ENCODE measurements at places on chromosomes 2 and 18.

DNA sequence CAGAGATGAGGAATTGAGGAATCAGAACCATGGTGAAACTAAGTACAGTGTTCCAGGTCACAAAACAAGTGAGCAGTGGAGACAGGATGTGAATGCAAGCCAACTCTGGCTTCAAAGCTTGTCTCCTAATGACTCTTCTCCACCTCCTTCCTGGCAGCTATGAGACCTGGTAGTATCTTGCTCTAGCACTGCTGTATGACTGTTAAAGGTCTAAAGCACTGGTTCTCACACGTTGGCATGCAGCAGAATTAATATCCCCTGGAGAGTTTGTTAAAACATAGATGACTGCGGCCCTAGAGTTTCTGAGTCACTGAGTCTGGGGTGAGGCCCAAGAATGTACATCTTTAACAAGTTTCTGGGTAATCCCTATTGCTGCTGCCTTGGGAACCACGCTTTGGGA, 63.3 kb downstream of the SUCLG1 start:
- DNase-seq, result no peak

DNA sequence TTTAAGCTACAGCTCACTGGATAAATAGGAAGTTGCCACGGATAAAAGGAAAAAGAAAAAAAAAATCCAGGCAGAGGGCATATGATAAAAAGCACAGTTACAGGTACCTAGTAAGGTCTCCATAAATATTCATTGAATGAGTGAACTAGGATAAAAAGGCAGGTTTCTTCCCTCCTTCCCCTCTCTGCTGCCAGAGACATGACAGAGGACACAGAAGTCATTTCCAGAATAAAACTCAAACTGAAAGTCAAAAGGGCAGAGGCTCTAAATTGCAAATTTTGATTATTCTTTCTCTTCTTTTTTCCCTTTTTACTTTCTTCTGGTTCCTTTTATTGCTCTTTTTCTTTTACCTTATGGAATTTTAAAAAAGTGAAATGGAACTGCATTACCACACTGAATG, 7.7 kb downstream of the CD302 start:
- DNase-seq, result no peak

DNA sequence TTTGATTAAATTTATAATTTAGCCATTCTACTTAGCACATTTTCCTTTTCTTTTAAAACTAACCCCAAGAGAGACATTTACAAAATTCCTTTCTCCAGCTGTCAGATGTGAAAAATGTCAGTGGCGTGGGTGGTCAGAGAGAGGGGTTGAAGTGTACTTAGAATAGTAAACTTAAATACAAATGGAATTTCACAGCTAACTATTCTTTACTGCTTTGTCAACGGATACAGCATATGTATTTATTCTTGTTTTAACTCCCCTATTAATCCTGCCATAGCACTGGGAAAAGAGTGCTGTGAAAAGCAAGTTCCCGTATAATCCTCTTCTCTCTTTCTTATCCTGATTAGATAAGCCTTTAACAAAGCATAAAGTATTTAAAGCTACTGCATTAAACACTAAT, 191.4 kb upstream of the CHAC2 start:
- no peak for DNase-seq

GRCh38 chr2:208130712-208131110, 1.1 kb upstream of the CRYGC start:
- DNase-seq, result no peak

DNA sequence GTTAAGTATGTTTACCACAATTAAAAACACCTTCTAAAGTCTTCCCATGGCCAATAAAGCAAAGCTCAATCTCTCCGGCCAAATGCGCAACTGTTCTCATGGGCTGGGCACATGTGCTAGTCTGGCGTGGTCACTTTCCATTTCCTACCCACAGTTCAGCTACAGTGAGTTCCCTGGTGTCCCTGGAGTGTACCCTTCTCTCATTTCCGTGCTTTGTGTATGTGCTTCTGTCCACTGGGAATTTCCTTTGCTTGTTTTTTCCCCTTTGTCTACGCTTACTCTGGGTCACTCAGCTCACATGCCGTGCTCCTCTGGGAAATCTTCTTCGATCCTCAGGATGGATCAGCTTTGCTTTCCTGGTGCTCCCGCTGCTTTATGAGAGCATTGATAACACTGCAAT, 69.6 kb upstream of the GYPC start:
- no peak for DNase-seq

DNA sequence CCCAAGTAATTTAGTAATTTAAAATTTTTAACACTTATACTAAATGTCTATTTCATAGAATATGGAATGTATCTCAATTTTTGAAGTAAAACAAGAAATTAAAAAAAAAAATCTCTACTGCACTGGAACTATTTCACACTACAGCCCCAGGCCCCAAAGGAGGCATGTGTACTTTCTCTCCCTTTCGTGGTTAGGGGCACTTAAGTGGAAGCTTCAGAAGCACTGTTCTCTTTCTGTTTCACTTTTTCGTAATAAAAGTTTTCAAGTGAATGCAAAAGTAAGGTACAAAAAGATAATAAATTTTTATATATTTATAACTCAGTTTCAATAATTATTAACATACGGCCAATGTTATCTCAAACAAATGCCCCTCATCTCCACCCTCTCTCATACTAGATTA, 123.8 kb upstream of the STON1 start:
- no peak for DNase-seq

- DNase-seq, result peak; percentile 57
Measured at GRCh38 chr18:55589625-55590291, 1.8 kb upstream of the TCF4 start.

- DNase-seq, result no peak
Measured at GRCh38 chr2:191045141-191045540, 31.2 kb upstream of the STAT1 start.

DNA sequence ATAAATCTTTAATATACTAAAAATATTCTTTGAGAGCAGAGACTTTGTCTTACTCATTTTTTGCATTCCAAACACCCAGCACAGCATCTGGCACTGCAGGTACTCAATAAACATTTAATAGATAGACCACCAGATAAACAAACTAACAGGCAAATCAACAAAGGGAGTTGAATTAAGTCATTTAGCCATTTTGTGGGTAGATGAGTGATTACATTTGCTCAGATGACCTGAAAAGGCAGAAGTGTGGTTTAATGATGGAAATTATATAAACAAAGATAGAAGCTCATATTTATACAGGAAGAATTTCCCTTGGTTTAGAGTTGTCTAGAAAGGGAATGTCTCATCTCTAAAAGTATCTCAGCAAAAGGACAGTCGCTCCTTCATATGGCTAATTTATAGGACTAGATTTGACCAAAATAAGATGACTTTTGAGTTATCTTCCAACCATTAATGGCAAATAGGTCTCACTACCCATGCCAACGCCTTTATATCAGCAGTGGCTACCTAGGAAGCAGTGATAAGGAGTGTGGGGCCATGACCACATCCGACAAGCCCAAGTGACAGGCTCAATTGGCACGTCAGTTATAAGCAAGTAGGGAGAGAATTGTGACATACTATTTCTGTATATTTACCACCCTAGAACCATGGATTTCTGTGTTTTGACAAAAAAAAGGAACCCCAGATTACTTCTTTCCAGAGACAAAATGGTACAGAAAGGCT, 173.5 kb downstream of the ATAD2B start:
- DNase-seq, result no peak

DNA sequence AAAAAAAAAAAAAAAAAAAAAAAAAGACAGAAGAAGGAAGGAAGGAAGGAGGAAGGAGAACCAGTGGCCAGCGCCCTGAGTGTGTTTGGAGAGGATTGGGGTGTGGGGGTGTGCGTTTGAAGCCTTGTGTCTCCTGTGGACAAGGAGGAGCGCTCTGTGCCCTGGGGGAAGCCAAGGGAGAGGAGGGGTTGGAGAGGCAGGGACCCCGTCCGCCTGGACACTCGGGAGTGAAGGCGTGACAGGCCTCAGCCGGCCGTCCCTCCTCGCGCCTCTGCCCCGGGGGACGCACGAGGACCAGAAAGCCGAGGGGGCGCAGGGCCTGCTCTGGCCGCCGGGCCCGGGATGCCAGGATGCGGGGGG, 44.9 kb downstream of the SERTAD2 start:
- DNase-seq, result no peak

GRCh38 chr2:153739394-153739793, 132.3 kb upstream of the GALNT13 start:
- no peak for DNase-seq

DNA sequence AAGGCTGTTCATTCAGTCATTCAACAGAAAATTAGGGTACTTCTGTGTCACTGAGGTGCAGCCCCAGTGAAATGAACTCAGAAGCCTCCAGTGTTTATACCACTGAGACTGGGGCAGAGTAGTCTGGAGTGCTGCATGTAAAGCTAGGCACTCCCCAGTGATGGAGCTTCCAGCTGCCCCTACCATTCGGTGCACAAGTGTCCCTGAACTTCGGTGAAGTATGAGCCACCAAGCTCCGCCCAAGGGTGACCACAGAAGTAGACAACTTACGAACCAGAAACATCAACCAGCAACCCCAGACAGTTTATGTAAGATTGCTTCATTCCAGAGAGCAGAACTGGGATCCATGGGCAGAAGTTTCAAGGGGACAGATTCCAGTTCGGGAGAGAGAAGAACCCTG, 70.6 kb upstream of the FOSL2 start:
- no peak for DNase-seq

- no peak for DNase-seq
Measured at GRCh38 chr2:85999061-85999831, 106.4 kb downstream of the POLR1A start.

GRCh38 chr2:148546270-148546669, 98.3 kb upstream of the EPC2 start:
- no peak for DNase-seq

DNA sequence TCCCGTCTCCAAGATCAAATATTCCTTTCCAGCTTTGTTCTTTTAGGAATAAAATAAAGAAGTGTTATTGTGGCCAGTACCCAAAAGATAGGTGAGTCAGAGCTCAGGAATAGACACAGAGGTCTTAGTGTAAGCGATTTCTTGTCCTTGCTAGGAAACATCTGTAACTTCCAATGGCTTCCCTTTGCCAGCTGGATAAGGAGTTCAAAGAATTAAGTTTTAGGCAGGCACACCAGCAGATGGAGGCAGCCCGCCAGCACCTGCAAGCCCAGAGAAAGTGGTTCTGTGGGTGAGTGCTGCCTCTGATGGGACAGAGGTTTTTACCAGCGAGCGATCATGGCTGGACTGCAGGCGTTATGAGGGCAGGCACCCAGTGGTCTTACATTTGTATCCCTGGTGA, 125.4 kb downstream of the MGAT5 start:
- no peak for DNase-seq

GRCh38 chr2:126882736-126883665, 15.7 kb upstream of the TEX51 start:
- DNase-seq, result no peak

- DNase-seq, result no peak
Measured at GRCh38 chr2:62738981-62739936, 33.7 kb downstream of the EHBP1 start.

- DNase-seq, result no peak
Measured at GRCh38 chr18:48292229-48292628, 117.0 kb downstream of the ZBTB7C start.

DNA sequence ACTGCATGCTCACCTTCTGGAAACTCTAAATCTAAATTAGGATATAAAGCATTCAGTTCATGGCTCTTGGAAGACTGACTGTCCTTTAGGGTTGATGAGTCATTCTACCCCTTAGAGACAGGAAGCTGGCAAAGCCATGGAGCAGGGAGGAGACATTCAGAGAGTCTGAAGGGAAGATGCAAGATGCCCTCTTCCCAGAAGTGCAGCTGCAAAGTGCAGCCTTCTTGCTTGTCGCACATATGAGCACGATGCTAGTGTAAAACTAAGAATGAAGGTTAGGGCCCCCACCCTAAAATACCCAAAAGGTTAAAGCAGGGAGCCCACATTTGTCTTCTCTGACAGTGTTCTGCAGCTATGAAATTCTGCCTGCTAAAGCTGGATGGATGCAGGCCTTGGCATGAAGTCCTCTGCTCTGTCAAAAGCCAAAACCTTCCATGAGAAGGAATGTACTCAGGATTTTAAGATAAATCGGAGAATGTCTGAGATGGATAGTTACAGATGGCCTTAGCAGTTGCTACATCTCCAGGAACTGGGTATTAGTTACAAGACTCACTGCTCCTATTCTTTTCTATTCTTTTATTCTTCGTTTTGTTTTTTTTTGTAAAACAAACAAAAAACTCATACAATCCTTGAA, 89.7 kb downstream of the POLE4 start:
- no peak for DNase-seq

DNA sequence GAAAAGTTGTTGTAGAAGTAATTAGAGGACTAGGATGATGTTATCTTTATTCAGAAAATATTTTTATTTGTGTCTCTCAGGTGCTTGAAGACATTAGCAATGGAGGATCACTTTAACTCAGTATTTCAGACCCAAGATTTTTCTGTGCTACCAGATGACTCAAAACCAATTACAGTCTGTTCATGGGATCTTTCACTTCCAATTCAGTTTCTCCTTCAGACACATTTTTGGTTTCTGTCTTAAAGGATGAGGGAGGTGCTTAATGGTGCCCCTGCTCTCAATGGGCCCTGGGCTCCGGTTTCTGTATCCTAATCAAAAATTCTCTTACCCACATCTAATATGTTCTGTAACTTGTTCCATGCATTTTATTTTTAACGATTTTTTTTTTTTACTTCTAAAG, 53.7 kb upstream of the HDAC4 start:
- DNase-seq, result no peak

DNA sequence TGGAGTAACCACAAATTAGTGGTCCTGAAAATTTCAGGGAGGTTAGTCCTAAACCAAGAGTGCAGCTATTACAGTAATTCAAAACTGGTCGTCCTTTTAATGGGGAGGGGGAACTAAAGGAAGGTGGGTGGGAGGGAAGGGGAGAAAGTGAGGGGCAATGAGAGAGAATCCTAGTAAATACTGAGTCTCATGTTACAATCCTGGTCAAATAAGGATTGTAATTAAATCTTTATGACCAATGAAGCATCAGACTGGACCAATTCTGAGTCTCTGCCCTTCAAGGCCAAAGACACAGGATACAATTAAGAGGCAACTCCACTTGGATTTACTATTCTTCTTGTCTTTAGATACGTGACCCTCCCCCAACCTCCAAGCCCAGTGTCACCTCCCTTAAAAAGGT, 262.9 kb downstream of the BCL11A start:
- no peak for DNase-seq

DNA sequence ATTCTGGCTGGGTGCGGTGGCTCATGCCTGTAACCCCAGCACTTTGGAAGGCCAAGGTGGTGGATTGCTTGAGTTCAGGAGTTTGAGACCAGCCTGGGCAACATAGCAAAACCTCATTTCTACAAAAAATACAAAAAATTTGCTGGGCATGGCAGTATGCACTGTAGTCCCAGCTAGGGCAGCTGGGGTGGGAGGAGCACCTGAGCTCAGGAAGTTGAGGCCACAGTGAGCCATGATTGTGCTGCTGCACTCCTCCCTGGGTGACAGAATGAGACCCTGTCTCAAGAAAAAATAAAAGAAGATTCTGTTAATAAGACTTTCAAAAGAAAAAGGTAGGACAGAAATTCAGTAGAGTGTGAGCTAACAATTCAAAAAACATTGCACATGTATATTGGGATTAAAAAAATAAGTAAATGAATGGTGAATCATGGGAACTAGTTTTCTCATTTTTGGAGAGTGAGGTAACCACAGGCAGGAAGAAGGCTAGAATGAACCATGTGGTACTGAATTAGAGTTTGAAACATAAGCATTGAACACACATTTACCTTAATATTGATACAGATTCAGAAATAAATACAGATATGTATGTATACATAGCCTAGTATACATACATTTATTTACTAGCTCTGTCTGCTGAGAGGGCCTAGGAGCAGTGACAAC, 53.5 kb downstream of the NCOA1 start:
- DNase-seq, result no peak
